Pulmonary artery endothelial cell (primary cell): ENCODE measurements at places on chromosomes 2 and 18. TPM values are rescaled to one million over a fixed set of nuclear protein-coding genes. Genes with fewer than 3 reads are reported as not detected.

The UGT1A3 gene
- total RNA-seq, result not detected in 2 replicates

DNA sequence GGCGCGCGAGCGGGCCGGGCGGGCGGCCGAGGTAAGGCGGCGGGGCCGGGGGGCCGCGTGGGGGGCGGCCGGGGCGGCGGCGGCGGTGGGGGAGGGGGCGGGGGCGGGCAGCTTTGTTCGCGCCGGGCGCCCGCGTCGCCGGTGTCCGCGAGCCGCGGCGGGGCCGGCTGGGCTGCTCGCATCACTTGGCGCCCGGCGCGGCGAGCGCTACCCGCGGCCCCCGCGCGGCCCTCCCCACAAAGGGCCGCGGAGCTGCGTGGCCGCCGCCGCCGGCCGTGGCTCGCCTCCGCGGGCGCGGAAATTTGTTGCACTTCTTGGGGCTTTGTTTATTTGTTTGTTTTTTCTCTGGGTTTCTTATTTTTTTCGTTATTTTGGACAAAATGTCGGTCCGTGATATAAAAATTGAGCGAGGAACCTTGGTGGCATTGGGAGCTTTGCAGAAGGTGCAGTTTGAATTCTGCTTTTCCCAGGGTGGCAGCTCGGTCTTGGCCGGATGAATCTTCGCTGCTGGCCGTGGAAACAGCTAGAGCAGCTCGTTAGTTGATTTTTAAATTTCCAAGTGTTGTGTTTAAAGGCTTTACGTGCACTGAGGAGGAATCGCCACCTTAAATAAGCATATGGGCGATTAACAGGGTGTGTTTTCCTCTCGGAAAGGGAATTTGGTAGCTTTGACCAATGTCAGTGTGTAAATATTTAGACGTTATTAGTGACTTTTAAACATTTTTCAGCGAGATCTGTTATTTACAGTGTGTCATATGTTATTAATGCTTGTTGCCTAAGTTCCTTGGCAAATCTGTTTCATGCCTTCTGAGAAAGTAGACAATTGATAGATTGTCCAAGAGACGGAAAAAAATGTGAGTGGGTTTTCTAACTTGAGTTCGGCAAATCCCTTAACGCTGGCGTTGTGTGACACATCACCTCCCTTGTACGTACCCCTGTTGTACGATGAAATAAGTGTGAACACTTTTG, 822 bp downstream of the UBE2E3 start:
- no peak for DNase-seq

DNA sequence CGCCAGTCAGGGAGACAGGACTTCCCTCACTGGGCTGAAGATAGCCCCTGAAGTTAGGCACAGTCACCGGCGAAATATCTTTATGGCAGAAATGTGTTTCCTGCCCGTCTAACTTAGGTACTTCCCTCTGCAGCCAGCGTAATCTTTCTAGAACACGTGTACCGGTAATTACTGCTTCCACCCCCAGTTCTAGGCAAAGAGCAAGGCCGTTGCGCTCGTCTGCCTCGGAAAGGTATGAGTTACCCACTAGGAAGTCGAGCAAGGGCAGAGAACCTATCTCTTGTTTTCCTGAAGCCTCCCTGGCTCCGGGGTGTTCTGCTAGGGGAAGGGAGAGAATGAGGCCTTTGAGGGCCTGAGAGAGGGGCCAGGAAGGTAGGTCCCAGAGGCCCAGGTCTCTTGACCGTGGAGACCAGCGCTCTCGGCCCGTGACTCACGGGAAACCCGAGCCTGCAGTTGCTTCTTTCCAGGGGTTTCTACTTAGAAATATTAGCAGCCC, 70.0 kb downstream of the TWSG1 start:
- peak; percentile 92 for DNase-seq

DNA sequence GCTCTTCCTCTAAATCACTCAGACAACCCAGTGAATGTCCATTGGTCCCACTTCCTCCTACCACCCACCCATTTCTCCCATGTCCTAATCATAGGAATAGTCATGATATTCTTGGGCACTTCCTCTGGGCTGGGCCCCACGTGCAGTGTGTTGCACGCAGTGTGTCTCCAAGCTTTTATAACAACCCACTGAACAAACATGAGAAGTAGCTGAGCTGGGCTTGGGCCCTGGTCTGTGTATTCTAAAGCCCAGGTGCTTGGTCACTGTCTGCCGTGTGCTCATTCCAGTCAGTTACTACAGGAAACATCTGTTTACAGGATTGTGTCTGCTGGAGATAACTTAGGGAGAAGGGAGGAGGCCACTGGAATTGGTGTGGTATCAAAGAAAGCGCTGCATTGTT, 64.2 kb upstream of the THOC1 start:
- DNase-seq, result peak; percentile 44

DNA sequence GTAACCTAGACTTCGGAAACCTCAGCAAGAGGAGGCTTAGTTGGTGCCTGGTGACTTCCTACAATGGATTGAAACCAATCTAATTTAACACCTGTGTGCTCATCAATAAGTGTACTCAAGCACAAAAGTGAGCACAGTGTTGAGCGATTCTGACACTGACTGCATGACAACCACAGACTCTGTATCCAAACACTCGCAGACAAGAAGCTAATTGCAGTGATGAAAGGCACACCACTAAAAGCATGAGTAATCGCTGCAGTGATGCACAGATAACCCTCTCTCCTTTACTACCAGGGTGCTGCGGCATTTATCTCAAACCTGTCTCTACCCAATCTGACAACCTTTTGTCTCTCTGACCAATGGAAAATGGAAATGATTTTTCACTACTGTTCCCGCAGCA, 168.1 kb downstream of the AFF3 start:
- no peak for DNase-seq
